Tibial nerve (tissue), 4 donors: ENCODE measurements at places on chromosomes 3 and 15. TPM values are rescaled to one million over a fixed set of nuclear protein-coding genes. Genes with fewer than 3 reads are reported as not detected.

FSD2 gene
- not detected for total RNA-seq

WDR76 gene
- total RNA-seq: 7.5 TPM

DCBLD2 gene
- 42.6 TPM for total RNA-seq

PIGX gene
- total RNA-seq: 57.9 TPM

EIF4E3 gene
- total RNA-seq: 13.5 TPM

PDCD6IP gene
- 253 TPM for total RNA-seq

IL17RC gene
- 64.9 TPM for total RNA-seq

VPS8 gene
- total RNA-seq: 69.0 TPM

EBLN2 gene
- 14.5 TPM for total RNA-seq

CLDN16 gene
- not detected for total RNA-seq

CDCP1 gene
- total RNA-seq: 1.5 TPM

PRICKLE2 gene
- total RNA-seq: 24.5 TPM

BSN gene
- total RNA-seq: 1.0 TPM

GHSR gene
- not detected for total RNA-seq

GOLGA8N gene
- 13.0 TPM for total RNA-seq

SLC6A11 gene
- total RNA-seq: 0.30 TPM

MELTF gene
- 8.8 TPM for total RNA-seq

RASGRP1 gene
- 1.7 TPM for total RNA-seq

CATSPER2 gene
- total RNA-seq: 7.6 TPM

COL6A5 gene
- total RNA-seq: not detected

TOPAZ1 gene
- total RNA-seq: not detected

SEMA6D gene
- total RNA-seq: 15.7 TPM

IMPG2 gene
- 0.21 TPM for total RNA-seq

ASB14 gene
- not detected for total RNA-seq

FBN1 gene
- 175 TPM for total RNA-seq

GPR149 gene
- not detected for total RNA-seq

CGNL1 gene
- 15.9 TPM for total RNA-seq

PRKCD gene
- total RNA-seq: 13.5 TPM

GP5 gene
- not detected for total RNA-seq

GLDN gene
- total RNA-seq: 75.0 TPM

PLAAT1 gene
- total RNA-seq: 0.84 TPM

CCR2 gene
- 1.7 TPM for total RNA-seq

GRAMD2A gene
- total RNA-seq: 2.9 TPM

C3orf80 gene
- 1.8 TPM for total RNA-seq

NTRK3 gene
- 85.0 TPM for total RNA-seq

UPK1B gene
- total RNA-seq: not detected

CTNNB1 gene
- 548 TPM for total RNA-seq

SPINK8 gene
- not detected for total RNA-seq

GNAT1 gene
- not detected for total RNA-seq

ZNF860 gene
- 1.4 TPM for total RNA-seq

SLC28A2 gene
- total RNA-seq: not detected

TERB2 gene
- not detected for total RNA-seq

ARGFX gene
- not detected for total RNA-seq

CLPX gene
- total RNA-seq: 29.5 TPM

PPP2R3A gene
- 18.2 TPM for total RNA-seq

TM6SF1 gene
- total RNA-seq: 9.8 TPM

RTP1 gene
- total RNA-seq: not detected

ST3GAL6 gene
- total RNA-seq: 9.2 TPM

ISLR gene
- total RNA-seq: 250 TPM

SNX1 gene
- total RNA-seq: 128 TPM
